ENCODE measurements at places on chromosomes 11 and 22.

DNA sequence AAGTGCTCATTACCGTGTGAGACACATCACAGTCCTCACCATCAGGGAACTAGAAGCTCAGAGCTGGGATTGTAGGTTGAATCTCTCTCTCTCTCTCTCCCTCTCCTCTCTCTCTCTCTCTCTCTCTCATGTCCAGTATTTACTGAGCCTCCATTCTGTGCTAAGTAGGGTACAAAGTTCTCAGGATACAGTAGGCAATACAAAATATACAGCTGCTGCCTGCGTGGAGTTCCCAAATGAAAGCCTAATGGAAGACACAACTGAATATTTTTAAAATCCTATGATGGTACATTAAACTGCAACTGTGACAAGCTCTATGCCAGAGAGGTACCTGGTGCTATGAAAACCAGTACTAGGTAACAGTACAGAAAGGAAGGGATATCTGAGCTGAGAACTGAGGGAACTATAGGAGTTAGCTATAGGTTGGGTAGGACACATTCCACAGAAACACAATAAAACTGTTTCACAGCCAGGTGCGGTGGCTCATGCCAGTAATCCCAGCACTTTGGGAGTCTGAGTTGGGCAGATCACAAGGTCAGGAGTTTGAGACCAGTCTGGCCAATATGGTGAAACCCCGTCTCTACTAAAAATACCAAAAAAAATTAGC is 9.6 kb upstream of the PRG2 start:
- no peak for DNase-seq

GRCh38 chr11:128762031-128762430 is 68.2 kb downstream of the FLI1 start:
- no peak for DNase-seq

DNA sequence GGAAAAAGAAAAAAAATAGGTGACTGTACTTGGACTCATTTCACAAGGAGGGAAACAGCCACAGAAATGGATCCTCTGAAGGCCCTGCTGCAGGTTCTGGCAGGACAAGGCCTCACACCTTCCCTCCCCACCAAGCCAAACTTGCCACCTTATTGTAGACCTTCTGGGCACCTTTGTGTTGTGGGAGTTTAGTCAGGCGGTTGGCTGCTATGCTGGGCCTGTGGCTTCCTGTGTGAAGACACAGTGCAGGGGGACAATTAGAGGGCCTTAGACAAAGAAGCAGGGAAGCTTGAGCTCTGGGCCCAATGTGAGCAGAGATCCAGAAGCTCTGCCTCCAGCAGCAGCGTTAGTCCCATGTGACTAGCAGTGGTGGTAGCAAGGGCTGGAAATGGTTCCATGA is 4.2 kb downstream of the RAB1B start:
- no peak for DNase-seq

- no peak for DNase-seq
Observed at GRCh38 chr11:47185305-47186075, 744 bp downstream of the PACSIN3 start.

- DNase-seq, result no peak
Observed at GRCh38 chr11:8335683-8336082, 72.0 kb upstream of the LMO1 start.

DNA sequence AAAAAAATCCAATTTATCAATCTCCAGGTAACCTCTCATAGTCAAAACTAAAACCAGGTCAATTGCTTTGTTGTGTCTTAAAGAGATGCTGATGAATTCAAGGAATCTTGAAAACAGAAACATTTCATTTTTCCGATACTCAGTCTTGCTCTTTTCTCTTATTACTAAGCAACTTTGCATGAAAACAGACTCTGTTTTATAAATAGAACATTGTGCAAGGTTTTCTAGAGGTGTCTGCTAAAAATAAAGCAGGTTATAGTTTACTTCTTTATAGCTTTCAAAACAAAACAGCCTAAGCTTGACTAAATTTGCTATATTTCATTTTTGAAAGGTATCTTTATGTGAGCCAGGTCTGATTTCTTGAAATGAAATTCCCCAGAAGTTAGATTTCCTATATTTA is 109.3 kb downstream of the ARL14EP start:
- no peak for DNase-seq

DNA sequence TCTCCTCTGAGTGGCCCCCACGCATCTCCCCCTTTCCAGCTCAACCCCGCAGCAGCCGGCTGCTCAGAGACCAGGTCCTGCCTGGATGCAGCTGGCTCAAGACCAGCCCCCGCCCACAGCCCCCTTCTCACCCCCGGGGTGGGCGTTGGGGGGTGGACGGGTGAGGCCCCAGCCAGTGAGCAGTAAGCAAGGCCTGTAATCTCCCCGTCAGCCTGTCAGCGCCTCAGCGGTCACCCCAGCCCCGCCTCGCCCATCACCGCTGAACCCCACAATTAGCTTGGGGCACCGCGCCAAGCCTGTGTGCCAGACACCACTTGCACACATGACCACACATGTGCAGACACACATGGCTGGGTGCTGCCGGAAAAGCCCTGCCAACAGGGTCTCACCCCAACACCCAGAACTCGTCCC is 5.9 kb downstream of the PLXNB2 start:
- no peak for DNase-seq
